Sciatic nerve (tissue), 2 donors: ENCODE measurements at places on chromosomes 11 and 22.

DNA sequence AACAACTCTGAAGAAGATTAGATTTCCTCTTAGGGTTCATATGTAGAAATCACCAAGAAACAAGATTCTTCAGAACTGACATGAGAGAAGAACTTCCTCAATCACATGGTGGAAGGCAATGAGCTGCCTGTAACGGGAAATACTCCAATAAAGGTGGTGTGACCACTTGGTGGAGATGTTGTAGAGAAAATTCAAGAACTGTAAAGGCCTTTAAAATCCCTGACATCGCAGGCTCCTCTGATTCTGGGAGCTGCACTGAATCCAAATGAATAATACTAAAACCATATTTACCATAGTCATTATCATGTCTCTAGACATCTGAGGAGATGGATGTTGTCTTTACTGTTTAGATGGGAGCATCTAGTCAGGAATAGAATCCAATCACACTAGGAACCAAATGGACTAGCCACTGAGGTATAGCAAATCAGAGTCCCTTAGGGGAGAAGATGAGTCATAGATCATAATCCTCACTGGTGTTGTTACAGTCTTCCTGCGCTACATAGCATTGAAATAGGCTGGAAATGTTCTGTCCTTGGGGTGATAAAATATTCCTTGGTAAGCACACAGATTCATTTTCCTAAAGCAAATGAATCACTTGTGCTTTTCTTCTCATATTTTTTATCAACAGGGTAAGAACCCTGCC, 321.6 kb upstream of the TENM4 start:
- DNase-seq, result no peak

GRCh38 chr22:47233316-47234243, 471.1 kb downstream of the TBC1D22A start:
- DNase-seq, result no peak

- DNase-seq, result no peak
Measured at GRCh38 chr11:14079011-14079410, 116.5 kb downstream of the SPON1 start.

- no peak for DNase-seq
Measured at GRCh38 chr11:69367211-69367964, 73.4 kb downstream of the MYEOV start.

DNA sequence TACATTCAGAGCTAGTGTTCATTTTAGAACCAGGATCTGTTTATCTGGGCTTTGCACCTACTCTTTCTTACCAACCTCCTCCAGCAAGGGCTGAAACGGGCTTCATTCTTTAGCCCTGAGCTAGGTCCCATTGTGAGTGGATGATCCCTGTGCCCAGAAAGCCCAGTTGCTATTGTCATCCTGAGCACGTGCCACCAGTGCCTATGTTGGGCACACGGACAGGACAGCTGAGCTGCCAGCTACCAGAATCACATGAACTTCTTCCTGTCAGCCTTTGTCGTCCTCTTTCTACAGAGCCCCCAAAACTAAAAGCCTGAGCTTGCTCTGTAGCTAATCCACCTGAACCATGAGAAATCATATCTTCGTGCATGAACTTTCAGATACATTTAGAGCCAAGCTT, 74.4 kb upstream of the NTM start:
- no peak for DNase-seq

- DNase-seq, result no peak
Measured at GRCh38 chr22:48841881-48842582, 985.6 kb downstream of the BRD1 start.

DNA sequence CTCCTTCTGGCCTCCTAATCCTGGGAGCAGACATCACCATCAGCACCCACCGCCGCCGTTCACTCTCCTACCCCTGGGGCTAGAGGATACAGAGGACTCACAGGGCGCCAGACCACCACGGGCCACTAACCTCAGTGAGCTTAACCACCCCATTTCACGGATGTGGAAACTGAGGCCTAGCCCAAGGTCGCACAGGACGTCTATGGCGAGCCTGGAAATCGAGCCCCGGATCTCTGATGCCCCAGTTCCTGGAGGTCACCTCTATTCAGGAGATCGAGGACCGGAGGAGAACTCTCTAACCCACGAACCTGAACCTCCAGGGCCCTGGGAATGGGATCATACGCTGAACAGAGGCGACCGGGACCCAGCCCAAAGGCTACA, 349 bp downstream of the TIMM10 start:
- no peak for DNase-seq
